ENCODE measurements at places on chromosomes 7 and 10.

DNA sequence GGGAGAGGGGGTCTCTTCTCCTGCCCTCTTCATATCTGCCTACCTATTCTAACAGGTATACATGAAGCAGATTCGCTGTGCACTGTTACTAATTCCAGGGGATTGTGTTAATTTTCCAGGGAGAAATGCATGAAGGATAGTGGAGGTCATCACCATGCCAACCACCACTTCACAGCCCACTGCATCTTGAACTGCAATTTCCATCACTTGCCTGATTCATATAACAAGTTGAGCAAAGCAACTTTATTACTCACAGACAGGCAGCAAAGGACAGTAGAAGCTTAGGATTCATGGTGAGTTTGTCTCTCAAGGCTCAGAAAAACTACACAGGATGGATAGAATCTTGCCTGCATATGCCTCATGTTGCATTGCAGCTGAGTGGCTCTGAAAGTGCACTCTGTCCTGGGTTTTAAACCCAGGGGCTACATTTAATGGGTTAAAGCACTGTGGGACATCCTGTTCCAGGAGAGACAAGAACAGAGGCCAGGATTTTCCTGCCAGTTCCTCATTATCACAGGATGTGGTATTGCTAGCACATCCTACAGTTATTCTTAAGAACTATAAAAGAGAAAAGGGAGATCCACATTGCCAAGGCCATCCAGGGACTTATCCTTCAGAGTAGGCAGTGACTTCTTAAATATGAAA lies 136.9 kb upstream of the PRSS1 start:
- DNase-seq = no peak

DNA sequence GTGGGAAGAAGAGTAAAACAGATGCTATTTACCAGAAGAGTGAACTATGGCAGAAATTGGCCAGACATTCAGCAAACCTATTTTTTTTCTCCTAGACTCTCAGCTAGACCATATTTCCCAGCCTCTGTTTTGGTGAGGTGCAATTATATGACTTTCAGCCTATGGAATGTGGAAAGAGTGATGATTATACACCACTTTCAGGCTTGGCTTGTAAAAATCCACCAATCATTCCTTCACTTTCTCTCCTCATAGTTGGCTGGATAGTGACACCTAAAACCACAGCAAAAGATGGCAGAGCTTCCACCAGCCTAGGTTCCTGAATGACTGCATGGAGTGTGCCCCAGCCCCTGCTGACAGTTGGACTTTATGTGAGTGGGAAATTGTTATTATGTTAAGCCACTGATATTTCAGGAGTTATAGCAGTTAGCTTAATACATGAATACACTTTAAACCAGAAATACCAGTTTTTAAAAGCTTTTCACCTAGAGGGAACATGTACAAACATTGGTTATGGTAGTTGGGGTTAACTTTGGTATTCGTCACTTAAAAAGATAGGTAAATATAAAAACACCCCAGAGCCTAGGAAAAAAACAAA lies 19.1 kb upstream of the TNKS2 start:
- DNase-seq = no peak

GRCh38 chr7:65463184-65463583 lies 89.5 kb downstream of the ZNF92 start:
- no peak for DNase-seq

DNA sequence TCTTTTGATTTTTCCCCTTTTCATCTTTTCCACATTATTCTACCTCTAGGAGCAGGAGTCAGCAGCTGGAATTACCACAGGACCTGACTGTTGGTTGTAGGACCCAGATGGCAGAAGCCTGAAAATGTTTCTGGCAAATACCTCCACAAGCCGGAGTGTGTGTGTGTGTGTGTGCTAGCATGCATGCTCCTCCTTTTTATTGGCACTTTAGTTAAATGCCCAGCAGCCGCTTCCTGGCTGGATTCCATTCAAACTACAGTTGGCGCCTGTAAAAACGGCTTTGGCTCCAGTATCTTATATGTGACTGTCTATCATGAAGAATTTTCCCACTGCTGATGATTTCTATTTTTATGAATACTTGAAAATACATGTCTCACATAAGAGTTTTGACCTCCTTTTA lies 319.7 kb upstream of the SP4 start:
- DNase-seq = no peak

GRCh38 chr10:58775960-58776567 lies 263.4 kb downstream of the BICC1 start:
- no peak for DNase-seq

GRCh38 chr7:40298421-40298820 lies 163.6 kb downstream of the SUGCT start:
- DNase-seq = no peak

GRCh38 chr7:37352974-37353948 lies 95.4 kb downstream of the ELMO1 start:
- DNase-seq = no peak

DNA sequence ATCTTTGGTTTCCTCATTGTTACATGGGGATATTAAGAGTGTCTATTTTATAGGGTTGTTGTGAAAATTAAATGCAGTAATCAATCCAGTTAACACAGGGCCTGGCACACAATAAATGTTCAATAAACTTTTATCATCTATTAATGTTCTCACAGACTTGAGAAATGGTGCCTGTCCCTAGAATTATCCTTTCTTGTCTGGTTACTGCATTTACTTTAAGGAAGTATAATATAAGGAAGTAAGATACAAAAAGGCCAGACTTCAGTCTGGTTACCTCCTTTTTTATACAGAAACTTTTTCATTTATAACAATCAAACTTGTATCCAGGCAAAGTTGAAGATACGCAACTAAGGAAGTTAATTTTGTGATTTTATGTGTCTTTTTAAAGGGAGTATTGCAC lies 117.0 kb downstream of the LHFPL3 start:
- no peak for DNase-seq

GRCh38 chr10:103663236-103663635 lies 169.7 kb downstream of the NEURL1 start:
- DNase-seq = no peak

- DNase-seq = no peak
Observed at GRCh38 chr10:25843551-25844170, 90.4 kb upstream of the MYO3A start.

Measured in coronary artery (tissue), 2 donors.